ENCODE measurements at places on chromosomes 1 and 21.

DNA sequence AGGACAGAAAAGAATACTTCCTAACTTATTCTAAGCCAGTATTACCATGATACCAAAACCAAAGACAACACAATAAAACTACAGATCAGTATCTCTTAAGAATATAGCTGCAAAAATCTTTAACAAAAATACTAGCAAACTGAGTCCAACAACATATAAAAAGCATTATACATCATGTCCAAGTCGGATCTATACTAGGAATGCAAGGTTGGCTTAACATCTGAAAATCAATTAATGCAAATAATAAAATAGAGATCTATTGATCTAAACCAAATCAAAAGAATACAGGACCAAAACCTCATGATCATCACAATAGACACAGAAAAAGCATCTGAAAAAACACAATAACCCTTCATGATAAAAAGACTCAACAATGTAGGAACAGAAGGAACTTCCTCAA is 18.9 kb downstream of the TAF1A start:
- H3K4me3 ChIP-seq: no peak overlapping the region
- no peaks in the 10 kb centered on the region for H3K4me1 ChIP-seq
- H3K27me3 ChIP-seq: no peaks in the 10 kb centered on the region

DNA sequence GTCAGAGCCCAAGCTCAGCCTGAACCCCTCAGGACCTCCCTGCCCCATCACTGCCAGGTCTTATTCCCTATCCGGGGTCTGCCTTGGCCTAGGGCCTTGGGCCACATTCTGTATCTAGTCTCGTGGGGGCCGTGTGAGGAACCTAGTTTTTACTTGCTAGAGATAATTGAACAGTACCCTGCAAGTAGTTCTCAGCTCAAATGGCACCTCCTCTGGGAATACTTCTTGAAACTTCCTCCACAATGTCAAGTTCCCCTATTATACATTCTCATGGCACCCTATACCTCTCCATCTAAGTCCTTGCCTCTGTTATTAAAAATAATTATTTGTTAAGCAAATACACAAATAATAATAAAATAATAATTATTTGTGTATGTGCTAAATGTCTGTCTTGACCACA is 32.9 kb upstream of the CSF1 start:
- H3K4me1 ChIP-seq: peaks cover 2% of the 10 kb centered on the region
- no peak for DNase-seq
- no peaks in the 10 kb centered on the region for H3K27me3 ChIP-seq
- peak overlapping the region; percentile 32 for H3K27ac ChIP-seq

GRCh38 chr1:93651695-93652094 is 29.9 kb downstream of the BCAR3 start:
- DNase-seq: no peak
- no peaks in the 10 kb centered on the region for H3K27me3 ChIP-seq
- no peaks in the 10 kb centered on the region for H3K36me3 ChIP-seq
- H3K4me3 ChIP-seq: no peak overlapping the region
- H3K27ac ChIP-seq: no peak overlapping the region
- H3K4me1 ChIP-seq: no peaks in the 10 kb centered on the region

DNA sequence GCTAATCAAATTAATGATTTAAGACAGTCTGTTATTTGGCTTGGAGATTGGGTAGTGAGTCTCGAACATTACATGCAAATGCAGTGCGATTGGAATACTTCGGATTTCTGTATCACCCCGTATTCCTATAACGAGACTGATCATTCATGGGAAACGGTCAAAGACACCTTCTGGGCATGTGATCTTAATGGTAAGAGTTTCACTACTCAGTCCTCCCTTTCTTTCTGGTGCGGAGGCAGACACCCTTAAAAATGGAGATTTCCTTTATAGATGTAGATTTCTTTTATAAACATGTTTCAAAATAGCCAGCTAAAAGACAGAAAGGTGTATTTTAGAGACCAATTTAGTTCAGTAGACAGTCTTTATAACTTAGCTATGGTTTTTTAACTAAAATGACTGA is 74.4 kb downstream of the HS2ST1 start:
- H3K4me1 ChIP-seq: no peaks in the 10 kb centered on the region
- H3K27me3 ChIP-seq: no peaks in the 10 kb centered on the region
- no peak overlapping the region for H3K27ac ChIP-seq
- H3K4me3 ChIP-seq: no peak overlapping the region
- DNase-seq: no peak

DNA sequence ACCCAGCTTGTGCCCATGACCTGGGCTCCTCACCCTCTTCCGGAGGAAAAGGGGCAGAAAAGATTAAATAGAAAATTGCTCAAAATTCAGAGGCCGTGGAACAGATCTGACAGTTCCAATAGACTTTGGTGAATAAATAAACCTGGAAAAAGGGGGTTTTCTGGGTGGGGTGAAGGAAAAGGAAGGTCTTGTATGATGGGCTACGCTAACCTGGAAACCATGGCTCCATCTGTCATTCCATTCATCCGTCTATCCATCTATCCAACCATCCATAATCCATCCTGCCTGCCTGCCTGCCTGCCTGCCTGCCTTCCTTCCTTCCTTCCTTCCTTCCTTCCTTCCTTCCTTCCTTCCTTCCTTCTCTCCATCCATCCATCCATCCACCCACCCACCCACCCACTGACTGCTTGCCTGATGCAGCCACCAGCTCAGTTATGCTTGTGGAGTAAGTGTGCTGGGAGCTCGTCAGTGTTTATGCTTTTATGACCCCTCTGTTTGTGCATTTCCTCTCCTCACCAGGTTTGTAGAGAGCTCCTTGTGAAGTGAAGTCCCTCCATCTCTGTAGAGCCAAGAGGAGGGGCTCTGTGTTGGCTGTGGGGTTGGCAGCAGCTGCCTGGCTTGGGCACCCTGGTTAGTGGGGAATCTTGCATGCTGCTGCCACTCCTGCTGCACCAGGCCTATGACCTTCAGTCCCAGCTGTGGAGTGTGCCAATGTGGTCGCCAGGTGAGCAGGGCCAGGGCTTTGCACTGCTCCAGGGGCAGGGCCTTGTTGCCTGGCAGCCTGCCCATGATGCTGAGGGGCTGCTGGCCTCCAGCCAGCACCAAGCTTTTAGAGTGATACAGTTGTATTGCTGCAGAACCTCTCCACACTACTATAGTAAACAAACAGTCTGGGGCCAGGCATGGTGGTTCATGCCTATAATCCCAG is 16.0 kb upstream of the POU3F1 start:
- DNase-seq: no peak
- no peaks in the 10 kb centered on the region for H3K27me3 ChIP-seq
- no peak overlapping the region for H3K27ac ChIP-seq
- no peaks in the 10 kb centered on the region for H3K4me1 ChIP-seq
- H3K4me3 ChIP-seq: no peak overlapping the region
- no peaks in the 10 kb centered on the region for H3K36me3 ChIP-seq

DNA sequence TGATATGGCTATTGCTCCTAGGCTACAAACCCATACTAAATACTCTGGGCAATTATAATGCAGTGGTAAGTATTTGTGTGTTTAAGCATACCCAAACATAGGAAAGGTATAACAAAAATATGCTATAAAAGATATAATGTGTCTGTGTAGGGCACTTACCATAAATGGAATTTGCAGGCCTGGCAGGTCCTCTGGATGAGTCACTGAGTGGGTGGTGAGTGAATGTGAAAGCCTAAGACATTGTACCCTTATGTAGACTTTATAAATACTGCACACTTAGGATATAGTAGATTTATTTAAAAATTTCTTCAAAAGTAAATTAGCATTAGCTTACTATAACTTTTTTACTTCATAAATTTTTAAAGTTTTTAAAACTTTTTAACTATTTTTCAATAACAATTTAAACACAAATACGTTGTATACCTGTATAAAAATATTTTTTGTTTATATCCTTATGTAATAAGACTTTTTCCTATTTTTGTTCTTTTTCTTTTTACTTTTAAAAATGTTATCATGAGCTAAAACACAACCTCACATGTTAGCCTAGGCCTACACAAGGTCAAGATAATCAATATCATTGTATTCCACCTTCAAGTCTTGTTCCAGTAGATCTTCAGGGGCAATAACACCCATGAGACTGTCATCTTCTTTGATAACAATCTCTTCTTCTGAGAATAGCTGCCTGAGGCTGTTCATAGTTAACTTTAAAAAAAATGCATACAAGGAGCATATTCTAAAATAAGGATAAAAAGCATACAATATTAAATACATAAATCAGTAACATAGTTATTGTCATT is 306.3 kb upstream of the RGS18 start:
- no peaks in the 10 kb centered on the region for H3K36me3 ChIP-seq
- H3K4me1 ChIP-seq: no peaks in the 10 kb centered on the region
- H3K4me3 ChIP-seq: no peak overlapping the region
- no peaks in the 10 kb centered on the region for H3K27me3 ChIP-seq
- DNase-seq: no peak

DNA sequence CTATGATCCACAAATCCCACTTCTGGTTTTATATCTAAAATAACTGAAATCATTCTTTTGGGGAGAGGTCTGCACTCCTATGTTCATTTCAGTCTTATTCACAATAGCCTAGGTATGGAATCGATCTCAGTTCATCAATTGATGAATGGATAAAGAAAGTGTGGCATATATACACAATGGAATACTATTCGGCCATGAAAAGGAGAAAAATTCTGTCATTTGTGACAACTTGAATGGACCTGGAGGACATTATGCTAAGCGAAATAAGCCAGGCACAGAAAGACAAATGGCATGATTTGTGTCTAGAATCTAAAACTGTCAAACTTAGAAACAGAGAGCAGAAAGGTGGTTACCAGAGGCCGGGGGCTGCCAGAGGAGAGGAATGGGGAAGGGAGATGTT is 5.4 kb upstream of the KRTAP10-8 start:
- no peaks in the 10 kb centered on the region for H3K36me3 ChIP-seq
- H3K27ac ChIP-seq: no peak overlapping the region
- no peak overlapping the region for H3K4me3 ChIP-seq

DNA sequence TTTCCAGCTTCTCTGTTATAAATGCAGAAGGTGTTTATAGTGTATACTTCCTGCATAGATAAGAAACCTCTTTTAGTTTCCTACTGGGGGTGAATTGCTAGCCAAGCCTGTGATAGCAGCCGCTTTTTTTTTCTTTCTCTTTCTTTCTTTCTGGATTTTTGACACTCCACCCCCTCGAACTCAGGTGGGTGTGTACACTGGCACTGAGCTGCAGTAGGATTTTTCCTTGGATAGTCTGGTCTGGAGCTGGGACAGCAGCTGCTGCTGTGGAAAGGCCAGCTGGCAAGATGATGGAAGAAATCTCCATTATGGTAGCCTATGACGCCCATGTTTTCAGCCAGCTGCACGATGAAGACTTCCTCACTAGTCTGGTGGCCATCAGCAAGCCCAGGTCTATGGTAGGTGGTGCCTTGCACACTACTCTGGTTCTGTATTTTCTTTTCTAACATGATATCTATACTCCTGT is 122.5 kb upstream of the CACYBP start:
- no peak overlapping the region for H3K27ac ChIP-seq
- H3K4me1 ChIP-seq: peaks cover 2% of the 10 kb centered on the region
- DNase-seq: no peak
- H3K36me3 ChIP-seq: no peaks in the 10 kb centered on the region
- H3K27me3 ChIP-seq: no peaks in the 10 kb centered on the region
- H3K4me3 ChIP-seq: no peak overlapping the region

DNA sequence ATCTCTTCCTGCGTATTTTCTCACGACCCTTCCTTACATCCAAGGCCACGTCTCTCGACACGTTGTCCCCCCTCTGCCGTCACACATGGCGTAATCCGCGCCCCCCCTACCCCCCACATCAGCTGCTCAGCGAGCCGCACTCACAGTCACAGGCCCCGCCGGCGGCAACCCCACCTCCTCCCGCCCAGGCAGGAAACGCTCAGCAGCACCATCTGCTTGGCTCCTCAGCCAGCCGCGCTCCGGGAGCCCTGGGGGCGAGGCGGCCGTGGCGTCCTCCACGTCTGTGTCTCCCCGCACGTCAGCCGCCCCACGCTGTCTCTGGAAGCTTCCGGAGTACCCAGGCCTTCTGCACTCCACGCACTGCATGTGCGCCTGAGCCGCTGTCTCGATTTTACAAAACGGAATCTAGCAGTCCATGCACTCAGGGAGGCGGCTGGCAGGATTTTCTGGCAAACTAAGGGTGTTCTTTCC is 64.6 kb downstream of the SIK1 start:
- DNase-seq: peak; percentile 66
- H3K4me1 ChIP-seq: peaks cover 25% of the 10 kb centered on the region
- peak overlapping the region; percentile 41 for H3K4me3 ChIP-seq

DNA sequence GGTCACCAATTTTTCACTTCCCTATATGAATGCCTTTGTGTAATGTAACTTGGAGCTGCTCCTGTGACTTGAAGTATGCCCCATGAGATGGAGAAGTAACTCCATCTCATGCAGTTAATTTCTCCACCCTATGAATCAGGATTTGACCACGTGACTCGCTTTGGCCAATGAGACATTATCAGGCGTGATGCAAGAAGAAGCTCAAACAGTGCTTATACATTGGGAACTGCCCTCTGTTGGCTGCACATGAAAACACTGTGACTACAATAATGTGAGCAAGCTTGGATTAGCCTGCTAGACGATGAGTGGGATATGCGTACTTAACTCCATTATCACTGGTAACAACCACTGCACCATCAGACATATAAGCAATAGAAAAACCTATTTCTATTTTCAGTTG is 684.4 kb downstream of the PLA2G4A start:
- no peak overlapping the region for H3K27ac ChIP-seq
- H3K4me1 ChIP-seq: no peaks in the 10 kb centered on the region
- H3K27me3 ChIP-seq: no peaks in the 10 kb centered on the region
- no peak for DNase-seq
- no peaks in the 10 kb centered on the region for H3K36me3 ChIP-seq

GRCh38 chr1:10755970-10756521 is 40.4 kb downstream of the CASZ1 start:
- H3K36me3 ChIP-seq: no peaks in the 10 kb centered on the region
- H3K27me3 ChIP-seq: peaks cover 10% of the 10 kb centered on the region
- DNase-seq: peak; percentile 26
- no peak overlapping the region for H3K27ac ChIP-seq
- no peak overlapping the region for H3K4me3 ChIP-seq

DNA sequence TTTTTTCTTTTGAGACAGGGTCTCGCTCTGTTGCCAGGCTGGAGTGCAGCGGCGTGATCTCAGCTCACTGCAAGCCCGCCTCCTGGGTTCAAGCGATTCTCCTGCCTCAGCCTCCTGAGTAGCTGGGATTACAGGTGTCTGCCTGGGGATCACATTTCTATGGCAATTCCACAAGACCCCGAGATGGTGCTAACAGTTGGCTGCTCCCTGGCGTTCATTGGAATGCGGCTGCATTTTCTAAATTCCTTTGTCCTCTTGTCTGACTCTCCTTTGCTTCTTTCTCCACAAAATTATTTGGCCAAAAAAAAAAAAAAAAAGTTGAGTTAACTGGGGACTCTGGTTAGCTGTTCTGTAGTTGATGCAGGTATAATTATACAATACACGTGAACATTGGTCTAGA is 176.4 kb downstream of the ETS2 start:
- H3K36me3 ChIP-seq: no peaks in the 10 kb centered on the region
- peaks cover 71% of the 10 kb centered on the region for H3K4me1 ChIP-seq
- no peak overlapping the region for H3K4me3 ChIP-seq
- H3K27ac ChIP-seq: no peak overlapping the region

DNA sequence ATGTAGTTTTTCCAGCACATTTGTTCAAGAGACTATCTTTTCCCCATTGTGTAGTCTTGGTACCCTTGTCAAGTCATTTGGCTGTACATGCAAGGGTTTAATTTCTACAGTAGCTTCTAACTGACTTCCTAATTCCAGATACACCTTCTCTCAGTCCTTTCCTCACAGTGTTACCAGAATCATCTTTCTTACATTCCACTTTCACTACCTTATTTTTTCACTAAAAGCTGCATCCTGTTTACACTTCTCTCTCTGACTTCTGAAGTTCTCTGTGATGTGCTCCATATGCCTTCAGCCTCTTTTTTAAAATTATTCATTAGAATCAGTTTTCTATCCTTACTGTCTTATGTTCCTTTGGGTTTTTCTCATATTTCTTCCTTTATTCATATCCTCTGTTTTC is 57.1 kb upstream of the RWDD3 start:
- H3K27ac ChIP-seq: no peak overlapping the region
- H3K4me1 ChIP-seq: no peaks in the 10 kb centered on the region
- no peaks in the 10 kb centered on the region for H3K36me3 ChIP-seq
- H3K27me3 ChIP-seq: no peaks in the 10 kb centered on the region
- DNase-seq: no peak
- no peak overlapping the region for H3K4me3 ChIP-seq
